ENCODE measurements at places on chromosomes 16 and 17. TPM values are rescaled to one million over a fixed set of nuclear protein-coding genes. Genes with fewer than 3 reads are reported as not detected.

DNA sequence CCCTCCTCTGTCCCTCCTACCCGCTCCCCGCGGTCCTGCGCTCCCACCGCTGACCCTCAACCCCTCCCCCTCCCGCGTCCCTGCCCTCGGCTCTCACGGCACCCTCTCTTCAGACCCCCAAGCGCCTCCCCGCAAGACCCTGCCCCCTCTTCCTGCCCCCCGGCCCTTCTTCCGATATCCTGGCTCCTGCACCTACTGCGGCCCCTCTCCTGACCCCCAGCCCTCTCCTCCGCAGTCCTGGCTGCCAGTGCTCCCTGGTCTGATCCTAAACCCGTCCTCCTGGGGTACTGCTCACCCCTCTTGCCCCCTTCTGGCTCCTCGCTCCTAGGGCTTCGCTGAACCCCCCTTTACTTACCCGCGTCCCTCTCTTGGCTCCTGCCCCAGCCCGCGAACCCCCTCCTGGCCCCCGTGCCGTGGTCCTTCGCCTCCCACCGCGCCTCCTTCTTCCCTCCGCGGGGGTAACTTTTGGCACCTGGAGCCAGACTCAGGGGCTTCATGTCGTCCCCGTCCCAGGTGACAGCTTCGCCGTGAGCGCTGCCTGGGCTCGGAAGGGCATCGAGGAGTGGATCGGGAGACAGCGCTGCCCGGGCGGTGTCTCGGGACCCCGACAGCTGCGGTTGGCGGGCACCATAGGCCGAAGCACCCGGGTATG lies 839 bp downstream of the NKD1 start:
- DNase-seq = no peak

DNA sequence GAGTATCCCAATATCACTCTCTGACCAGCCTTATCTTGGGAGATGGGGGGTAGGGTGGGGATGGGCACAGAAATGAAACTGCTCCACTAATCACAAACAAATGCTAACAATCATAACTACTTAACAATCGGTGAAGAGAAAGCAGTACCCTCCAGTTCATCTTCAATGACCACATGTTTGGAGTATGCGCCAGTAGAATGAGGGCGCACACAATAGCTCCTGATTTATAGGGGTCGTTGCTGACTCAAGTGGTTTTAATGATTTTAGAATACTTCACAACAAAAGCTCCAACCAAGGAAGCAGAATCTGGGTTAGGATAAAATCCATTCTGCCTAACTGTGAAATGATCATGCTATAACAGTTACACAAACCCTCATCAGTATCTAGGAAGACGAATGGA lies 184.4 kb downstream of the AATF start:
- DNase-seq = no peak

DNA sequence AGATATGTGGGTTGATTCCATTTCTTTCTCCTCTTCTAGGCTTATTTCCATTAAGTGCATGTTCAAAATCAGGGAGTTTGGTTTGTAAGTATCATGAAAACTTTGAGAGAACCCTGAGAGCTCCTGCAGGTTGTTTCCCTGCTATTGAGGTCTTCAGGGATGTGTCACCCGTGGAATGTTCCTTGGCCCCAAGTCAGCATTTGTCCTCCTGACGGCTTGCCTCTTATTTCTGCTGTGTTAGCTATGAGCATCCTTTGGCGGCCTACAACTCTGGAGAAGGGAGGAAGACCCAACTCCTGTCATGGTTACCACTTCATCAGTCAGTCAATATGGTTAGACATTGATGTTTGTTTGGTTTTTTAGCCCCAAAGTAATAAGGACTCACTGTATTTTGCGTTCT lies 180.8 kb downstream of the FTO start:
- DNase-seq = no peak

GRCh38 chr17:12341328-12341727 lies 320.7 kb downstream of the MAP2K4 start:
- DNase-seq = no peak

GRCh38 chr17:73052923-73053322 lies 39.6 kb downstream of the SLC39A11 start:
- DNase-seq = no peak

GRCh38 chr17:903691-904481 lies 75.7 kb downstream of the NXN start:
- DNase-seq = no peak

DNA sequence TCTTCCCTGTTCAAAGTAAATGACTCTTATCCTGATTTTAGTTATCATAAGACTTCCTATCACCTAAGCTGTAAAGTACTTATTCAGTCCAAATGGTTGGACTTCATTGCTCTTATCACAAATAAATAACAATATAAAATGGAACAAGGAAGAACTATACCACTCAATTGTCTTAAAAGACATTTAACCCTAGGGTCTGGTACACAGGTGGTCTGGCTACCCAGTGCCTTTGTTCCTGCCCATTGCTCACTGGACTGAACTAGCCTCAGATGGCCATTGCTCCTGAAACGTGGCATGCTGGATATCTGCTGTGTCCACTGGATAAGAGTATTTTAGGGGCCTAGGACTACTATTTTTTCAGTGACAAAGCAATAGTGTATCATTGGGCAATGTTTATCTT lies 574.3 kb upstream of the CA10 start:
- DNase-seq = no peak

- no peak for DNase-seq
These were observed 58.3 kb downstream of the SREBF1 start for GRCh38 chr17:17778308-17779014.

GRCh38 chr17:81097943-81098308 lies 63.0 kb downstream of the BAIAP2 start:
- no peak for DNase-seq

GRCh38 chr17:62592341-62593099 lies 35.0 kb upstream of the MRC2 start:
- no peak for DNase-seq

GRCh38 chr16:67268136-67268579 lies 11.2 kb upstream of the PLEKHG4 start:
- DNase-seq = no peak

GRCh38 chr16:49168126-49168525 lies 113.5 kb downstream of the CBLN1 start:
- DNase-seq = no peak

DNA sequence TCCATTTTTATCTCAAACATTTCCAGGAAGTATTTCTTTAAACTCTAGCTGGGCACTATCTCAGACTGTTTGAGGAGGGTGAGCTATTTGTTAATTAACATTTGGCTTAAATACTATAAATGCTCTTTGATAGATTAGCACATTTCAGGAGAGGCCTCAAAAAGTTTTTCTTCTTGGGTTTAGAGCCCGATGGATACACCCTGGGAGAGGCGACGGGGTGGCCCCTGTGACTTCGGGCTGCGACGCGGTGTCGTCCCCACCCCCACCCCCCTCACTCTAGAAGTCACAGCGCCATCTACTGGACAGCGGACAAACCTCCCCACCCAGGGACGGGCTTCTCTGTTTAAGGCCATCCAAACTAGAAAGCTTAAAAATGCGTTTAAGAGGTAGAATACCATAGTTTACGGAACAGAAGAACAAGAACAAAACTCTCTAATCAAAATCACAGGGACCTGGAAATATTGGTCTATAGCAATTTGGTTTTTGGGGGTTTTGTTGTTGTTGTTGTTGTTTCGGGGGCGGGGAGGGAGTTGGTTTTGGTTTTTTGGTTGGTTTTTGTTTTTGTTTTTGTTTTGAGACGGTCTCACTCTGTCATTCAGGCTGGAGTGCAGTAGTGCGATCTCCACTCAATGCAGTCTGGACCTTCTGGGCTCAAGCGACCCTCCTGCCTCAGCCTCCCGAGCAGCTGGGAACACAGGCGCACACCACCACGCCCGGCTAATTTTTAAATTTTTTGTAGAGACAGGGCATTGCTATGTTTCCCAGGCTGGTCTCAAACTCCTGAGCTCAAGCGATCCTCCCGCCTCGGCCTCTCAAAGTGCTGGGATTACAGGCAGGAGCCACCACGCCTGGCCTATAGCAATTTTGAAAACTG lies 254.4 kb downstream of the C16orf95 start:
- peak; percentile 73 for DNase-seq

DNA sequence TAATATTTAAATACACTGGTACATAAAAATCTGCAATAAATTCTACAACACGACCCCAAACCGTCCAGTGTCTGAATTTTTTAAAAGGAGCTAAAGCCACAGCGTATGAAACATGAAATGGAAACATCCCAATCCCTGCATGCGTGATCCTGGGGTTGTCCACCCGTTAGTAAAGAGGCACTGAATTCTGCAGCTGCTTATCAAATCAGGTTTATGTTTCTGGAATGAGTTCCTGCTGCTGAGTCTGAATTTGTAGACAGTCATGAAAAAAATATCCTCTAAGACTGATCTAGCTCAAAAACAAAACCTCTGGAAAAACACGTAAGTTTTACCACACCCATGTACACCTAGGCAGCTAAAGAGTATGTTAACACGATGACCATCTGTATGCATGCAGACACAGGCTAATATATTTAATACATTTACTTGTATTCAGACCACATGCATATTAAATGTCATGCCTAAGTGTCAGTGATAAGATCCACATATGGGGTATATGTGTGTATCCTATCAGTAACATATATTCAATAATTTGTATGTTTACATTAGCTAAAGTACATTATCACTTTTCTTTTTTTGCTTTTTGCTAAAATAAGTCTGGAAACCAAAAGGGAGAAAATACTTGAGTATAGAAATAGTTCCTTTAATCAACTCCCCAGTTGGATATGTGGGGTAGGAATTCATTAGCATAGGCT lies 420.5 kb upstream of the PSMD7 start:
- no peak for DNase-seq

DNA sequence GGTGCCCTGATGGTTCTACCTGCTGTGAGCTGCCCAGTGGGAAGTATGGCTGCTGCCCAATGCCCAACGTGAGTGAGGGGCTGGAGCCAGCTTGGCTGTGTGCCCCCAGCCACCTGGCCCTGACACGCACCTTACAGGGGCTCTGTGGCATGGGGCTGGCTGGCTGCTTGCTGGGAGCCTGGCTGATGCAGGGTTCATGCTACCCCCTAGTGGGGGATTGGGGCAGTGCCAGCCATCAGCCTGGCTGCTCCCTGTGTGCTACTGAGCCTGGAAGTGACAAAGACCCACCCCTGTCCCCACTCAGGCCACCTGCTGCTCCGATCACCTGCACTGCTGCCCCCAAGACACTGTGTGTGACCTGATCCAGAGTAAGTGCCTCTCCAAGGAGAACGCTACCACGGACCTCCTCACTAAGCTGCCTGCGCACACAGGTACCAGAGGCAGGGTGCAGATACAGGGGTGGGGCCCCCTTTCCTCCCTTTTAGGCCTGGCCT lies 5.7 kb downstream of the GRN start:
- DNase-seq = peak; percentile 83

DNA sequence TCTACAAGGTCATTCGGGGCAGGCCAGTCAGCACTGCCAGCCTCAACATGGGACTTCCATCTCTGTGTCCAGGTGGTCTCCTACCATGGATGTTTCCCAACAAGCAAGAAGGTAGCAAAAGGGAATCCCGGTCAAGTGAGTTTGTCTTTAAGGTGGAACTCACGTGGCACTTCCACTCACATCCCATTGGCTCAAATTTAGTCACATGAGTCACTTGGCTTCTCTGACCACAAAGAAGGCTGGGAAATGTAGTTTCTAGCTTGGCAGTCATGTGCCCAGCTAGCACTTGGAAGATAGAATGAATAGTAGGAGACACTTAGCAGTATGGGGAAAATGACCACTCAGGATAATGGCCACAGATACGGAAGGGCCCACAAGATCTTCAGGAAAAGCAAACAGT lies 106.6 kb downstream of the AIPL1 start:
- DNase-seq = no peak

- no peak for DNase-seq
These were observed 2.4 kb upstream of the C1QTNF8 start for GRCh38 chr16:1098266-1098991.

DNA sequence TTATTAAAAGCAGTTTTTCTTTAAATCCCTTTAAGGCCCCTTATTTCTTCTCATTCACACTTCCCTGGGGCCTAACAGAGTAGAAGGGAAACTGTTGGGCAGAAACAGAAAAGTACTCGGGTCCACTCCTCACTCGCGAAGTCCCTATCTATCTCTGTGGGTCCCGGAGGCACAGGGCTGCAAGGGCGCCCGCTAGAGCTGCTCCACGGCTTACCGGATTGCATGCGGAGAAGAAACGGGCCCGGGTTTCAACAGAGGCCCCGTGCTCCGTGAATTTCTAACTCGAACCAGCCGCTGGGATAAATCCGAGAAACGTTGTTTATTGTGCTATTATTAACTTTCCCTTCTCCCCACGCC lies 4.3 kb downstream of the CBLN1 start:
- no peak for DNase-seq

DNA sequence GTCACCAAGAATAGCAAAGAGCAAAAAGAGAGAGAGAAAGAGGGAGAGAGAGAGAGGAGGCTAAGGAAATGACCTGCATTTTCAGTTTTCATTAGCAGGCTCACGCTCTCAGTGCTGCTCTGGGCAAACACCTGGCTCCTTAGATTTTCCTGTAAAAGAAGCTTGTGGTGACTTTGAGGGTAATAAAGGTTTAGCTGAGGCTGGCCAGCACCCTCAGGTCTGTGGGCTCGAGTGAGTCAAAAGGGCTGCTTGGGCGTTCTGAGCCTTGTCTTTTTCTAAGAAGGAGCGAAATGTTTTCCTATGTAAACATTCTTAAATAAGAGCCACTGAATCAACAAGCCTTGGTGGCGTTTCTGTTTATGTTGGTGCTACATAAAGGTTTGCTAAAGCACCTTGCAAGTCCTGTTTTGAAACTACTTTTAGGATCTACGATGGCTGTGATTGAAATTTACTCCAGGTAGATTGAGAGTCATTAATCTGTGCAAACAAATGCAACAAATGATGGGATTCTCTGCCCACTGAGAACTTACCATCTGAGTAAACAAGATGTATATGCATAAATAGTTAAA lies 38.8 kb downstream of the SHISA6 start:
- DNase-seq = no peak

GRCh38 chr17:64138441-64138840 lies 8.5 kb upstream of the ERN1 start:
- DNase-seq = no peak

DNA sequence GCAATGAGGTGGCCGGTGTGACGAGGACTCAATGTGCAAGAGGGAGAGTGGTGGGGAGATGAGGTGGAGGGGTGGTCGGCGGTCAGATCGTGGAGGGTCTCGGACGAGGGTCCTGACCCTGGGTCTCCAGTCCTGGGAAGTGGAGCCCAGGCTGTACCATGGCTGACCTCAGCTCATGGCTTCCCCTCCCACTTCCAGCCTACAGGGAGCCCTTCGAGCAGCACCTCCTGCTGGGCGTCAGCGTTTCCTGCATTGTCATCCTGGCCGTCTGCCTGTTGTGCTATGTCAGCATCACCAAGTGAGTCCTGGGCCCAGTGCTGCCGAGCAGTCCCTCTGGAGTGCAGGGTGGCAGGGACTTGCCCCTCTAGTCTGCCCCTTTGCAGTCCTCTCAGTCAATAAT lies 41.8 kb downstream of the IL4R start:
- DNase-seq = peak; percentile 46

GRCh38 chr17:14334919-14335318 lies 34.0 kb downstream of the HS3ST3B1 start:
- DNase-seq = no peak

NIP7 gene
- 36.0 TPM for total RNA-seq

MLKL gene
- 31.3 TPM for total RNA-seq

CCL17 gene
- not detected for total RNA-seq

CHAD gene
- total RNA-seq = not detected

ZNF18 gene
- total RNA-seq = 13.7 TPM

ERN1 gene
- 17.9 TPM for total RNA-seq

TRAPPC2L gene
- total RNA-seq = 65.3 TPM

TP53TG3B gene
- total RNA-seq = not detected

EFNB3 gene
- total RNA-seq = not detected

SPN gene
- total RNA-seq = 352 TPM

EMC8 gene
- total RNA-seq = 43.0 TPM

EPOP gene
- 11.6 TPM for total RNA-seq

PRDM7 gene
- not detected for total RNA-seq

TMEM235 gene
- total RNA-seq = not detected

PPL gene
- not detected for total RNA-seq

TMEM238L gene
- total RNA-seq = not detected

TSR1 gene
- 36.6 TPM for total RNA-seq
